ENCODE measurements at places on chromosomes 7 and 10.

- DNase-seq, result no peak
Observed at GRCh38 chr7:88092676-88092999, 127.2 kb downstream of the SRI start.

- no peak for DNase-seq
Observed at GRCh38 chr10:132648072-132648850, 110.7 kb downstream of the INPP5A start.

GRCh38 chr7:18577096-18577771 is 81.7 kb downstream of the HDAC9 start:
- no peak for DNase-seq

DNA sequence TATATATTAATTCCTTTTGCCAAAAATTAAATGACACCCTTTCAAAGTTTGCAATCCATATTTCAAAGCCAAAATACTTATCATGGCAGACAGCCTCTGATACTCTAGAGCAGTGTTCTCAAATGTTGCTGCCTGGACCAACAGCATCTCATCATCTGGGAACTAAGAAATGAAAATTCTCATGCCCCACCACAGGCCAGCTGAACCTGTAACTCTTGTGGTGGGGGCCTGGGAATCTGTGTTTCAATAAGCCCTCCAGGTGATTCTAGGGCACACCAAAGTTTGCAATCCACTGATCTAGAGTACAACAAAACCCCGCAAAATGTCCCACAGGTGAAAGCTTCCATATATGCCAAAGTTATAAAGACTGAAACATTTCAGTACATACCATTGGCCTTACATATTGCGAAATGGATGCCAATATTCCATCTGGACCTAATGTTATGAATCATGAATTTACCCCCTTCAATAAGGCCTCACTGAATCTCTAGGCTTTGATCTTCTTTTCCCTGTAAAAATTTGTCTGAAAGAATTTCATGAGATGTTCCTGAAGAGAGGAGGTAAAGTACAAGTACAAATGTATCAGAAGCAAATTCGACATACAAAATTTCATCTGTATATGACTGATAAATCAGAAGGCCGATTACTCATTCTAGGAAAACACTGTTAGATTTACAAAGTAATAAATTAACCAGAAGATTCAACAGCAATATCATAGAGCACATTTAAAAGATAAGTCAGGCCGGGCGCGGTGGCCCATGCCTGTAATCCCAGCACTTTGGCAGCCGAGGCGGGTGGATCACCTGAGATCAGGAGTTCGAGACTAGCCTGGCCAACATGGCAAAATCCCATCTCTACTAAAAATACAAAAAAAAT is 25.3 kb upstream of the EPC1 start:
- no peak for DNase-seq

GRCh38 chr7:946256-946996 is 8.1 kb downstream of the ADAP1 start:
- DNase-seq, result no peak

GRCh38 chr10:52599551-52600200 is 172.9 kb downstream of the MBL2 start:
- no peak for DNase-seq

DNA sequence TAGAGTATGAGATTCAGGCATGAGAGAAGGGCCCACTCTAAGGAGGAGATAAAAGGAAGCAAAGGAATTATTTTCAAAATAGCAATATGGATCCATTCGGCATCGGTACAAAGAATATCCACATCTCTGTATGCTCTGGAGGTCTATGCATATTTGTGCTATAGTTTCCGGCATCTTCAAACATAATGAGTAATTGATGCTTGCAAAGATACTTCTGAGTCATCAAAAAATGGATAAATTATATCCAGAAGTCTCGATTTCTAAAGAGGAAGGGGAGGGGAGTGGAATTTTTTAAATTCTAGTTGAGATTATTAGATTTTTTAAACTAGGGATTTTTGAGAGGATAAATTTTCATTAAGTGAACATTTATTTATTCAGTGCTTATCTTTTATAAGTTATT is 72.9 kb upstream of the KIAA1217 start:
- DNase-seq, result no peak
